Suppressor macrophage treated with lipopolysaccharide for 1 hour (primary cell): ENCODE measurements at places on chromosomes 2 and 18.

DNA sequence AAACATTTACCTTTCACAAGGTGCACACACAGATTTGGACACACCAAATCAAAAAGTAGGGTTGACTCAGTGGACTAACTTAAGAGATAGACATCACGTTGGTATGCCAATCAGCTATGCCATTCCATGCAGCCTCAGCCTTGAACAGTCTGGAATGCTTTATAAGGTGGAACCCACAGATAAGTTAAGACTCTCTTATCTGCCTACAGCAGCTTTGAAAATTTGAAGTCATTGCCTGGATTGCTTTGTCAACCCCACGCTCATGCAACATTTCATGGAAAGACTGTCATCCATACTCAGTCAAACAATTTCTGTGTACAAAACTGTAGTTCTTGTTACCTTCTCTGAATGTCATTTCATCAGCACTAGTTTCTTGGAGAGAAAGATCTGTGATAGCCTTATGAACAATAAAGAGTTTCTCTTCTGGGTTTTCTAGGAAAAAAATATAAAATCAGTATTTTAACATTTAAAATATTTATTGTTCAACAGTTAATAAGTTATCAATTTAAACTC, 1.2 kb downstream of the ERMN start:
- no peak for DNase-seq

- DNase-seq: no peak
Observed at GRCh38 chr2:158772306-158773078, 22.6 kb upstream of the DAPL1 start.

- no peak for DNase-seq
Observed at GRCh38 chr18:56986829-56987228, 160.1 kb upstream of the BOD1L2 start.

GRCh38 chr2:166125557-166125956, 2.3 kb downstream of the SCN1A start:
- no peak for DNase-seq

GRCh38 chr2:192741889-192742288, 547.2 kb upstream of the TMEFF2 start:
- no peak for DNase-seq

GRCh38 chr2:63983986-63984605, 35.1 kb downstream of the VPS54 start:
- no peak for DNase-seq

GRCh38 chr2:96788442-96789244, 27.4 kb upstream of the CNNM3 start:
- no peak for DNase-seq

- DNase-seq: no peak
Observed at GRCh38 chr2:72533765-72534164, 292.1 kb downstream of the EXOC6B start.

- no peak for DNase-seq
Observed at GRCh38 chr18:2618009-2618408, 37.5 kb upstream of the SMCHD1 start.

DNA sequence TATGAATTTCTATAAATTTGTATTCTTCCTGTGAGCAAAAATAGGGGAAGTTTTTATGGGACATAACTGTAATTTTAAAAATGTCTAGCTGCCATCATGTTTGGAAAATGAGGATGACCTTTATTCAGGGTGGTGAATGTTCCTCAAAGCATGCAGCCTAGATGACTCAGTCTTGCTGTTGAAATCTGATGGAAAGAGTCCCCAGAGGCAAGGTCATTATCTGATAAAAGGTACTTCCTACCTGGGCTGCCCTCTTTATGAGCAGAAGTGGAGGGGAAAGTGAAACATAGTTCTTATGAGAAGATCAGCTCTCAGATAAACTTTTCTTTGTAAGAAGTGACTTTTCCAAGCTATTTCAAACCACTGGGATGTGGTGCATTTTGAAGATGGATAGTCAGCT, 1144.7 kb upstream of the PIK3C3 start:
- no peak for DNase-seq

DNA sequence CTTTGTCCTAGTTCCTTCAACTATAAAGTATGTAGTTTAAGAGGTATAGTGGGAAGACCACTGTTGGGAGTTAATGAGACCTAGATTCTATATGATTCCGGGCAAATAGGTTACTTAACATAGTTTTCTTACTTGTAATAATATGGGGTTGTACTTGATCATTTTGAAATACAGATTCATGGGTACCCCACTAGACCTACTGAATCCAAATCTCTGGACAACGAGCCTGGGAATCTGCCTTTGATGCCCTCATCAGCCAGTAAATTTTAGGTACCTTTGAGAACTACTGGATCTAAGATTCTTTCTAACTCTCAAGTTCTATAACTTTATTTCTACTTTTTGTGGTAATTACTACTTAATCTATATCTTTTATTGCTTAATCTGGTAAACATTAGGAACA, 6.6 kb downstream of the BMPR2 start:
- DNase-seq: no peak

DNA sequence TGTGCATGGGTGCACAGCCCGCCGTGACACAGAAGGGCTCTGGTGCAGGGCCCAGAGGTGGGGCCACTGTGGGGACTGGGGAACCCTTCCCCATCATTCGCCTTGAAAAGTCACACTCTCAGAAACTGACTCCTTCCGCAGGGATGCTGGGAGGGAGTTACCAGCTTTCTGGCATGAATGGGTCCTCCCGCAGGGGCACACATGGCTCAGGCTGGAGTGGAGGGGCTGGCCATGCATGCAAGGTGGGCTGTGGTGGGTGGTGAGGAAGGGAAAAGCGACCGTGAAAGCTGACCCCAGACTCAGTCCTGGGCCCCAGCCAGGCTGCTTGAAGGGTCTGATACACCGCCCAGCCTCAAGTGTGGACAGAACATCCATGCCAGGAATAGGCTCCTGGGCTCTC, 201.1 kb downstream of the TNS1 start:
- DNase-seq: no peak

GRCh38 chr2:224894356-224894755, 147.9 kb downstream of the DOCK10 start:
- peak; percentile 94 for DNase-seq

DNA sequence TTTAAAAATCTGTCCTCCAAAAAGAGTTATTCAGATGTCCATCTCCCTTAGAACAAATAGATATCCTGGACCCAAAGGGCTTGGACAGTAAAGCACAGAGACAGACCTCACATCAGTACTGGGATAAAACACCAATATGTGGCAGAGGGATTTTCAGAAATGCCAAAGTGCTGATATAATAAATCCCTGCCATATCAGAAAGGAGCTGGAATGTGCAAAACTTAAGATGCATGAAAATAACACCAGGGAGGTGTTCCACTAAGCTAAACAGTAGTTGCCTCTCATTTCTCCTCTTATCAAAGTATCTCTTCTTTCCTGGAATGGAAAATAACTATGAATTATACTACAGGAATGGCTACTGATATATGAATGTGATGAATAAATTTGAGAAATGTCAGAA, 13.2 kb downstream of the USP40 start:
- no peak for DNase-seq

DNA sequence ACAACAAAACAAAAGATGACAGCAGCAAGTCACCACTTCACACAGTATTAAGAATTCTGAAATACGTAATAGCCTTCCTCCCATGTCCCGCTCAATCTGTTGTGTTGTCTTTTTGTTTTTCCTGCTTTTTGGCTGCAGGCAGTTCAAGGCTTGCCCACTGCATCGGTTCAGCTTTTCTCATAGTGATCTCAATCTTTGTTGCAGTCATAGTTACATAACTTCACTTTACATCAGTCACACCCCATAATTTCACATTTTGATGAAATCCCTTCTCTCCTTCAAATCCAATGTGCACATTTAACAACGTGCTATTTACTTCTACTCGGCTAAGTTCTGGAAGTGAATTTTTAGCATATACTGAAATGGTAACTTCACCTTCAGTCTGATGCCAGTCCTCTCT, 33.8 kb upstream of the HAAO start:
- DNase-seq: no peak

DNA sequence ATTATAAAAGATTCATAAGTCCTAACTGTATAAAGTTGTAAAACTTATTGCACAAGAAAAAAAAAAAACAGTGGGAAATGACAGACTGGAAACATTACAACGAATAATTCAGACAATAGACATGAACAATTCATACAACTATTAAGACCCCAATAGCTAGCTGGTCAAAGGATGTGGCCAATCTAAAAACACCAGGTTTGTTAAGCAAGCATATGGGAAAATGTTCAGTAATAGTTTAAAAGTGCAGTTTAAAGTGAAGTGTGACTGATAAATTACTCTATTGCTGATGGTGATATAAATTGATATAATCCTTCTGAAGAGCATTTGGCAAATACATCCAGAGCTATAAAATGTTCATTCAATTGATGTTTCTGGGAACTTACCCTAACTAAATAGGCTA, 289.0 kb downstream of the CAMKMT start:
- no peak for DNase-seq

- DNase-seq: no peak
Observed at GRCh38 chr2:46383784-46384456, 86.7 kb downstream of the EPAS1 start.

GRCh38 chr2:148534416-148535204, 109.9 kb upstream of the EPC2 start:
- DNase-seq: peak; percentile 56

DNA sequence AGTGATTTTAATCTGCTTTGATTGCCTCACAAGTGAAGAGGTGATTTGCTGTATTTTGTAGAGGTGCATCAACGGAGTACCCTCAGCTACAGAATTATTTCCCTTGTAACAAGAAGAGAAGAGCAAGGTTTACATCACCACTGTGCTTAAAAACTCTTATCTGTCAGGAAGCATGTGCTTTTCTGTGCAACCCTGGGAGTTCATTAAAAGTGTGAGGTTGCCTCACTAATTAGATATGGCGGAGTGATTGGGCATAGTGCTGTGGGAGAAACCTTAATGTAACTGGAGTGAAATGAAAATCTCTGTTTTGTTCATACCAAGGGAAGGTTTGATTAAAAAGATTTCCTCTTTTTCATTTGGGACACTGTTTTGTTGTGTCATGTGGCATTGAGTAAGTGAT, 544.7 kb downstream of the PARD3B start:
- DNase-seq: no peak

- DNase-seq: no peak
Observed at GRCh38 chr2:181655519-181655918, 1.4 kb downstream of the CERKL start.

DNA sequence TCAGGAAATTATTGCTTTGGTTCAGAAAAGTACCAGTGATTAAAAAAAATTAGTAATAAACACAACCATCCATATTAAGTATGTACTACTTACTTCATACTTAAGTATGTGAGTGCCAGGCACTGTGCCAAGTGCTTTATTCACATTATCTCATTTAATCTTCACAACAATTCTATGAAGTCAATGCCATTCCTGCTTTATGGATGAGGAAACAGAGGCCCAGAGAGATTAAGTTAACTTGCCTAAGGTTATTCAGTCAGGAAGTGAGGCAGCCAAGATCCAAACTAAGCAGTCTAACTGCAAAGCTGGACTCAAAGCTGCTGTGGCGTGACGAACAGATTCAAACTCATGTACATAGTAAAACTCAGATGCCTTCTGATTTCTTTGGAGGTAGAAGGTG, 22.3 kb downstream of the DTNB start:
- peak; percentile 24 for DNase-seq

GRCh38 chr2:42848726-42849290, 56.4 kb upstream of the HAAO start:
- no peak for DNase-seq

DNA sequence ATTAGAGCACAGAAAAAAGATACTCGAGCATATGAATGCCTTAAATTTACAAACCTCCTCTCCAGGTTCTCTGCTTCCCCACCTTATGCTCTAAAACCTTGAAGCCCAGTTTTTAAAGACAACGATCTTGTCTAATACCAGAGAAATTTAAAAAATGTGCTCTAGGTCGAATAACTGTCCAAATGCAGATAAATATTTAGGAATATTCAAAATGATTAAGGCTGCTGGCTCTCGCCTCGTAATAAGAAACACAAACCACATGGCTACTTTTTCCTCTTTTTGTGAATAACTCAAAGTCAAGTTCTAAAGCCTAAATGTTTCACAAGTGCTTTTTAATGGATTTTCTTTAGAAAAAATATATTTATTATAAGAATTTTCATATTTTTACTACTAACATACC, 101.3 kb downstream of the SATB2 start:
- no peak for DNase-seq

DNA sequence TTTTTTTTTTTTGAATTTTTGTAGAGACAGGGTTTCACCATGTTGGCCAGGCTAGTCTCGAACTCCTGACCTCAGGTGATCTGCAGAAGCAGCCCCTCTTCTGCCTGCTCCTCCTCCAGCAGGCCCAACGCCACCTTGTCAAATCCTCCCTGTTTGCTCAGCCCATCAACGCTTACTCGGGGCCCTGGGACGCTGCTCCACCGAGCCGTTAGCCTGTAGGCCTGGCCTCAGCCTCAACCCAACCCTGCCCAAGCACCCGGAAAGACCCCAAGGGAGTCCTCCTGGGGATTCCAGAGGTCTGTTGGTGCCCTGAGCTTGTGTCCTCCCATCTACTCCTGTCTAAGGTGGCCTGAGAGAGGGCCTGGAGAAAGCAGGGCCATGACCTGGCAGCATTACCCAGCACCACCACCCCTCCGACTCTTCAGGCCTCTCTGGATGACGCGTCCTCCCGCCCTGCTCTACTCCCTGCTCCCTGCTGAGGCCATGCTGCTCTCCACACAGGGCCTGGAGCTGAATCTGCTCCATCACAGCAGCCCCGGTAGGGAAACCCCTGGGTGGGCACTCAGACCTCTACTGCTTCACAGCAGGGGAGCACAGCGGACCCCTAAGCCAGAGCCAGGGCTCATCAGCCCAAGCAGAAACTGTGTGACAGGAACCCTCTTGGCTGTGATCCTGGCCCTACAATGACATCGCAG, 3.2 kb downstream of the STK25 start:
- no peak for DNase-seq

GRCh38 chr2:166725927-166726924, 162.1 kb upstream of the XIRP2 start:
- no peak for DNase-seq

GRCh38 chr2:14303366-14304115, 329.0 kb upstream of the LRATD1 start:
- no peak for DNase-seq

DNA sequence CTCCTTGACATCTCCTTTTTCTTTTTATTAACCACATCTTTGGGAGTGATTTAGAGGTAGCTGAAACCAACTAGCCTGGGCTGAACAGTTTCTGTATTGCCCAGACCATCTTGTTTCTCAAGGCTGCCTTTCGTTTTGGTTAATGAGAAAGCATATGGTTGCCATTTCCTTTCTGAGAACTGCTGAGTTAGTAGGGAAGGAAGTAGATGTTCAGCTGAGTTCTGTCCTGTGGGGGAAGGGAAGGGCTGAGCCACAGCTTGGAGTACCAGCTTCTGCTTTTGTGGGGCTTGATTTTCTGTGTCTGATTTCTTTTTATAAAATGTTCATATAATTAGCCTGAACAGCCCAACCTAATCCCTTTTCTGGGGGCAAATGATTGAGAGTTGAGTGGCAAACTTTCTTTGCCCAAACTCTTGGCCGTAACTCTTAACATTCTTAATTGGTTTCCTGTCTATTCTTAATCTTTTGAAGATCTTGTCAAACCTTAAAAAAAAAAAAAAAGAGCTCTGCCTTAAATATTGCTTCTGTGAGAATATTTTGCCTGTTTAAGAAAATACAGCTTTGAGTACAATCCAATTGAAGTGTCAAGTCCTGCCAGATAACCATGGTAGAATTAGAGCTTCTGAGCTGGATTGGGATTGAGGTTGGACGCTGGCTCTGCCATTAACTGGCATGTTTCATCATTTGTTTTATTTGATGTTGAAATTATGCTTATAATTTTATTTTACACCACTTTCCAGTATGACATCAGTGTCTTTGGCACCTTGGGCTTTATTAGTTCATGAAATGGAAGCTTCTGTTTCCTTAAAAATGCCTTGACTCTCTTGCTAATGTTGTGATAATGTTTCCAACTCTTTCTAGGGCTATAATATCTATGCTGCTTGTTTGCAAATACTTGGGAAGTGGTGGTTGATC, 1.9 kb upstream of the NABP1 start:
- peak; percentile 91 for DNase-seq
